C1 segment of cervical spinal cord (tissue), 14 donors: ENCODE measurements at places on chromosomes 12 and 14.

GRCh38 chr14:98946940-98947339 lies 325.1 kb downstream of the BCL11B start:
- DNase-seq = no peak

DNA sequence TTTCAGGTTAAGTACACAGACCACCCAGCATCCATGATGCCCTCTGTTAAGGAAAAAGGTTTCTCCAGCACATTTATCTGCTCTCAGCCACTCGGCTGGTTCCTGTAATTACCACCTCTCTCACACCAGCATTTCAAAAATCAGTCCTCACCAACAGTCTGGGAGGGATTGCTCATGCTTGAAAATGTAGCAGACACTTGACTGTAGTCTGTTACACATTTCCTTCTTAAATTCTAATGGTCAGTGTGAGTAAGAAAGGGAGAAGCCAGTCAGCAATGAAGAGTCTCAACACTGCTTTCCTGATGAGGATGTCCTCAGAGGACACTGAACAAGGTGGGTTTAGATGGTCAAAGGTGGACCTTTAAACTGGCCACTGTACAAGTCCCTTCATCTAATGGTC lies 6.0 kb downstream of the ZBTB39 start:
- DNase-seq = no peak

DNA sequence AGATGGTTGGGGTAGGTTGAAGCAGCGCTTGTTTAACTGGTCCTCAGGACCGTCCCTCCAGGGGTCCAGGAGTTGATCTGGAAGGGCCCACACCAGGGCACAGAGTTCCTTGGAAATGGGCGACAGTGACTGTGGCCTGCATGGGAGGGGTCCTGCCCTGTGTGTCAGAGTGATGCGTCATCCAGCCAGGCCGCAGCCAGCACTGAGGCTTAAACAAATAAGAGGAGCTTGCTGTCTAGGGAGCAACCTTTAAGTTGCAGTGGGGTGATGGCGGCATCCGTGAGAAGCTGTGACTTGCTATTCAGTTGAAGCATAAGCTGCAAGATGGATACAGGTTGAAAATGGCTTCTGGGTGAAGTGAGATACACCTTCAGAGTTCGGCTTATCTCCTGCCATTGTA lies 20.2 kb downstream of the DCAF4 start:
- DNase-seq = no peak

DNA sequence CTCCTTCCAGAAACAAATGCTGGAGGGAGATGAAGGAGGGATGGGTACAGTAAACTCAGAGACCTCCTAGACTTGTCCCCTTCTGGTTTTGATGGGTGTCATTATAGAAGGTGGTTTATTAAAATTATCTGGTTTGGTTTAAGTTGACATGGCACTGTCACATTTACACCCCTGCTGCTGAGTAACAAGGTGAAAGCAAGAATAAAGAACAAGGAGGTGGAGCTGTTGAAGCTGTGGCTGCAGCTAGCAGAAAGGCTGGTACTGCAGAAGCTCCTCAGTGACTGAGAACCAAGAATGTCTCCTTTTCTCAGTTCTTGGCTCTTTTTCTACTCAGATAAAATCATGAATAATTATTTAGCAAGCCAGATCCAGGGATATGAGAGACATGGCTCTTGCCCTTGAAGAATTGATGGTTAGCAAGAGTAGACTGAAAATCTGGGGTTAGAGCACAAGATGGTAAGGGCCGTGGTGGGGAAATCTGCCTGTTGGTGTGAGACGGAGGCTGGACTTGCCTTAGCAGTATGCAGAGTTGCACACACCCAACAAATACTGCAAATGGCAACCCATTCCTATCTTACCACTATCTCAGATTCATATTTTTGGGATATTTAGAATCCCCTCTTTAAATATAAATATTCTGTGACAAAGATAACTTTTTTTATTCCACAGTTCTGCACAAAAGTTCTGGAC lies at the start of gene GZMH:
GZMH (minus strand) TSS at position 31 of the 690 bp plus-strand sequence. CDS start 72 bp downstream, outside the sequence.
- DNase-seq = no peak

DNA sequence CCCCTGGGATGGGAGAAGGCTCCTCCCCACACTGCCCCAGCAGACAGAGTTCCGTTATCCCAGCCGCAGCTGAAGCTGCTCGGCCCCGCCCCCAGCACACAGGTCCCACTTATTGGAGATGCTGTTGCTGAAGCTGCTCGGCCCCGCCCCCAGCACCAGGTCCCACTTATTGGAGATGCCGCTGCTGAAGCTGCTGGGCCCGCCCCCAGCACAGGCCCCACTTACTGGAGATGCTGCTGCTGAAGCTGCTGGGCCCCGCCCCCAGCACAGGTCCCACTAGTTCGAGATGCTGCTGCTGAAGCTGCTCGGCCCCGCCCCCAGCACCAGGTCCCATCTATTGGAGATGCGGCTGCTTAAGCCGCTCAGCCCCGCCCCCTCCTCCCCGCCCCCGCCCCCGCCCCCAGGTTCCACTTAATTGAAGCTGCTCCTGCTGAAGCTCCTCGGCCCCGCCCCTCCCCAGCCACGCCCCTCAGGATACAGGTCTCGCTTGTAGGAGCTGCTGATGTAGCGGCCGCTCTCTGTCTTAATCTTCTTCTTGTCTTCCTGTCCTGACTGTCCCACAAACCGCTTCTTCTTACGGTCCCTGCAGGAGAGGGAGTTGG lies 12.0 kb downstream of the CFAP73 start:
- DNase-seq = no peak

DNA sequence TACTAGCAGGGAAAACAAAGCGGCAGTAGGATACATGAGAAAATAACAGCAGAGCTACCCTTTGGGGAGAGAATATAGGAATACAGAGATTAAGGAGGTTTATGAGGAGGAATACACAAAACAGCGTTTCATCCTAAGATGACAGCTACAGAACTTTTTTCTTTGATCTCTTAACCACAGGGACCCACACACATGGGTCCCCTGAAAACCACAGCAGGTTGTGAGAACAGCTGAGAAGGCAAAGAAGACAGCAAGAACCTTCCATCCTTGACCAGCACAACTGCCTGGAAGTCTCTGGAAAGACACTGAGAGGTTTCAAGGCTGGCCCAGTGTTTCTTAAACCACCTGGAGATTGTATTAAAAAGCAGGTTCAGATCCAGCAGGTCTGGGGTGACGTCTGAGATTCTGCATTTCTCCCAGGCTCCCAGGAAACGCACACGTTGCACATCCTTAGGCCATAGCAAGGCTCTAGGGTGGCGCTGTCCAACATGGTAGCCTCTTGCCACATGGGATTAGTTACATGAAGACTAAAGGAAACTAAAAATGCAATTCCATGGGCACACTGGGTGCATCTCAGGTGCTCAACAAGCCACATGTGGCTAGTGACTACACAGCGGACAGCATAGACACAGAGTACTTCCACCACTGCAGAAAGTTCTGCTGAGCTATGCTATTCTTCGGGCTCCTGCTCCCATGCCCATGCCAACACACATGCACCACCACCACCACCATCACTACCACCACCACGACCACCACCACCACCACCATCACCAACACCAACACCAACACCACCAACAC lies 92.3 kb downstream of the FOXN3 start:
- no peak for DNase-seq

DNA sequence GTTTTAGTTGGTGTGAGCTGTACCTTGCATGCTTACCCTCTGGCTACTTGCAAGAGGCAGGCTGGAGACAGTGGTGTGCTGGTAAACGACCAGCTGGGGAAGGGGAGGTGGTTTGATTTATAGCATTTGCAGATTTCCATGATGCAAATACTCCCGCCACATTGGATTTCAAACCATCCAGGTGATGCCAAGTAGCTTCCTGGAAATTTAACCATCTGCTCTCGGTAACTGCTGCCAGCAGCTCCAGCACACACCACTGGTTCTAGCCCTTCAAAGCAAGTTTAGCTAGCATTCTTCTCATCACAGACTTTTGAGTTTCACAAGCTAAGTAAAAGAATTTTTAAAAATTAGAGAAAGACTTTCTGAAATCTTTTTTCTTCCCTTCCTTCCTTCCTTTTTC lies 104.5 kb upstream of the AMIGO2 start:
- DNase-seq = no peak

- no peak for DNase-seq
These were observed 19.5 kb downstream of the FAM181A start for GRCh38 chr14:93946541-93947090.

DNA sequence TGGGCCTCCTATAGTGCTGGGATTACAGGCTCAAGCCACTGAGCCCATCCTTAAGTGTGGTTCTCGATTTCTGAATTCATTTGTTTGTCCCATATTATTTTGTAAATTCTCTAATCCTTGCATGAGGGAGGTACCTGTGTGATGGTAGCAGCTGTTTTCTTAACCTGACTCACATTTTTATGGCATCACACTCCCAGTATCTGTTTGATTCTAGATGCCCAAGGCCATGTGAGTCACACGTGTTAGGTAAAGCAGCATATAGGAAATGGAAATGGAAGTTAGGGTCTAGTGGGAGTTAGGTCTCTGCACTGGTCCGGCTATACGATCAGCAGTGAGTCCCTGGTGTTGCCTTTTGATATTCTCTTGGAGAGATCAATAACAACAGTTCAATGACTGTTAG lies 198.1 kb downstream of the ERC1 start:
- DNase-seq = no peak

DNA sequence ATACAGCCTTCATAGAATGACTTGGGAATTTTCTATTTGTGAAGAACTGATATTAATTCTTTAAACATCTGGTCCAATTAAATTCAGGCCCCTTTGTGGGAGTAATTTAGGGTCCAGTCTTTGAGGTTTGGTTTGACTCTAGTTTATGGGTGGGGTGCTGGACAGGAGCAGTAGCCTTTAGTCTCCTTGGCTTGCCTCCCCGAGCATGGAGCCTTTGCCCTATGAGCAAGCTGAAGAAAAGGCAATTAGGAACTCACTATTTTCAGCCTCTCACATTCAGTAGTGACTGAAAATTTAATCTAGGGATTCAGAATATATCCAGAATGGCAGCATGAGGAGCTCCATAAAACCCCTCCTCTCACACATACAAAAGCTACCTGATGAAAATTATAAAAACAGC lies 161.1 kb downstream of the TRHDE start:
- no peak for DNase-seq

DNA sequence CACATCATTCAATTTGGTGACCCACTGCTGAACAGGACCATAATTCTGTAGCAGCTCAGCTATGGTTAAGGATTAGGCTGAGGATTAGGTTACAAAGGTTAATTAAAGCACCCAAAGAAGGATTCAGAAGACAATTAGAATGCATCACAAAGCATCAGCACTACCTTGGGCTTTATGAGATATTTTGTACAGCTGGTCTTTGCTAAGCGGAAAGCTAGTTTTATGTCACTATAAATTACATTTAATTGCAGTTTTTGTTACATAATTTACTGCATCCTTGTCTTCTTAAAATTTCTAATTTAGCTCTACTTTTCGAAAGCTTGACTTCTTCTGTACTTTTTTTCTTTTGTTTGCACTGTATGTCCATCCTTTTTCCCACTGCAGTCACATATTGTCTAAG lies 711.5 kb downstream of the RPS29 start:
- no peak for DNase-seq

DNA sequence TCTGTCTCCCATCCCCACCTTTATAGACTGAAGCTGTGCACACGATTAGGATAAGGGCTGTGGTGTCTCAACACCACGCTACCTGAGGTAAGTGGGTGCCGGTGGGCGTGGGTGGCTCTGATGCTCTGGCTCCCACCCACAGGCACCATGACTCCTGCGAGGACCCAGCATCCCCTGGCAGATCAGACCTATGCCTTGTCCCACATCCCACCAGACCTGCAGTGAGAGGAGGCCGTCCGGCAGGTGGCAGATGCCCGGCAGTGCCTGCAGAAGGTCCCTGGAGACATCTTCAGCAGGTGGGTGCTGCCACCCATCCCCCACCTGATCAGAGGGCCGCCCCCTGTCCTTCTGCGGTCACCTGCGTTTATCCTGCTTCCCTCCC lies 104.4 kb upstream of the PRB2 start:
- no peak for DNase-seq

- no peak for DNase-seq
These were observed 157.2 kb downstream of the PAX9 start for GRCh38 chr14:36818794-36819384.

DNA sequence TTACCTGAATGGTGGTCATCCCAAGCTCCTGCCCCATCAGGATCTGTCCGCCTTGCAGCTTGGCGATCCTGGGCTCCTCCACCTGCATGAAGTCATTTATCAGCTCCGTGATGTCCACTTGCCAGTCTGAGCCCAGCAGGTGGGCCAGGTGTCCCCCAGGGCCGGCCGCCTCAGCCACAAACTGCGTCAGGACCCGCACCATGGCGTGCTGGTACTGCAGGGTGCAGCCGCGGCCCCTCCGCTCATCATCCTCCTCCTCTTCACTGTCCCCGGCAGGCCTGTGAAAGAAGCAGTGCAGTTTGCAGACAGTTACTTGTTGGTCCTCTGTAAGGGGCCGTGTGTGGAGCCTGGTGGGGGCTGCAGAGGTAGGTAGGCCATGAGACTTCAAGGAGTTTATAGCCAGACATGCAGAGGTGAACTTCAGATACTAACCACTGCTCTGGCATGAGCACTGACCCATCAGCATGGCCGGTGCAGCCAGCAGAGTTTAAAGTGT lies 228.5 kb downstream of the GLT1D1 start:
- no peak for DNase-seq

DNA sequence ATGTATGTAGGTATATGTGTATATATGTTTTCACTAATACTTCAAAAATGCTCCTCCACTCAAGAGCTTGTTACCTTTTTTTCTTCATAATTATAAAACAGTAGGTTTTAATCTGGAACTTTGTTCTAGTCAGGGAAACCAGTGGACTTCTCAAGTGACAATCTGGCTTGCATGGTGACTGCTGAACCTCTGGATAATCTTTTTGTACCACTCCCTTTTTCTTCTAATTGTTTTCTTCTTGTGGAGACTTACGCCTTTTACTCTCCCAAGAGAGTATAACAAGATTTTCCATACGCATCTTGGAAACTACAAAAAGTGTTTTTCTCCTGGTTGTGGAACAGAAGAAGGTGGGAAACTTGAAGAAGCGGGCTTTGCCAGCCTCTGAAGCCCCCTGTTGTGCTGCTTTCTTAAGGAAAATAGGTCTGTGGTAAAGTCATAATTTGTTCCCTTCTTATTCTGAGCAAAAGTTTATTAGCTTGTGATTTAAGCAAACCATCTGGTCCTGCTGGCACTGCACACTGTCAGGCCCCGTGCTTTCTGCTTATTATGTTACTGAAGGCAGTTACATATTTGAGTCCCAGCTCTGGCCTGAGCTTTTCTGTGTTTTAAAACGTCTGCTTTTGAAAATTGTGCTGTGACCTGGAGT lies 291.8 kb downstream of the ERC1 start:
- DNase-seq = no peak

- DNase-seq = no peak
These were observed 6.0 kb downstream of the KITLG start for GRCh38 chr12:88574278-88574677.
